Lung (tissue), 17 donors: ENCODE measurements at places on chromosomes 13 and 19.

DNA sequence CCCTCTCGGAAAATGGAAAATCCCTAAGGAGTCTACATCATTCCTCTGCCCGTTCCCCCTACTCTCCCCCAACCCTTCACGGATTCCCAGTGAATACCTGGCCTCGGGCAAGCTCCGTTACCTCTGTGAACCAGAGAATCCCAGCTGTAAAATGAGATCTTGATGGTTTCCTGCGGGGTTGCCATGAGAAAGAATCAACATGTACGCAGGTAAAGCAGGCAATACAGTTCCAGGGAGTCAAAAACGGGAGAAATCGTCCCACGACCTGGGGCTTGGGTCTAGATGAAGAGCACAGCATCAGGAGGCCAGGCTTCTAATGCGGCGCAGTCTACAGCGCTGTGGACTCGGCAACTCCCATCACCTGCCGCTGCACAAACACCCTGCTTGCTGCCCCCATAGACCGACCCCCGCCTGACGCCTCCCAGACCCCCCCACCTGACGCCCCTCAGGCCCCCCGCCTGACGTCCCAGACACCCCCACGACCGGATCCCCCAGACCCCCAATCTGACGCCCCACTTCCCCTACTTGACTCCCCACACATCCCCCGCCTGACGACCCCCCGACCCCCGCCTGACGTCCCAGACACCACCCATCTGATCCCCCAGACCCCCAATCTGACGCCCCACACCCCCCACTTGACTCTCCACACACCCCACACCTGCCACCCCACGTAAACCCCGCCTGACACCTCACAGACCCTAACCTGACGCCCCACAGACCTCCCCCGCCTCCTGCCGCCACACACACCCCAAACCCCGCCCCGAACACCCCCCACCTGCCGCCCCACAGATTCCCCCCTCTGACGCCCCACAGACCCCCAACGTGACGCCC is 680 bp downstream of the LIG4 start:
- H3K4me1 ChIP-seq: peaks cover 11% of the 10 kb centered on the region
- H3K36me3 ChIP-seq: peaks cover under 1% of the 10 kb centered on the region
- DNase-seq: peak; percentile 16
- H3K27ac ChIP-seq: peak overlapping the region; percentile 86
- no peaks in the 10 kb centered on the region for H3K27me3 ChIP-seq

DNA sequence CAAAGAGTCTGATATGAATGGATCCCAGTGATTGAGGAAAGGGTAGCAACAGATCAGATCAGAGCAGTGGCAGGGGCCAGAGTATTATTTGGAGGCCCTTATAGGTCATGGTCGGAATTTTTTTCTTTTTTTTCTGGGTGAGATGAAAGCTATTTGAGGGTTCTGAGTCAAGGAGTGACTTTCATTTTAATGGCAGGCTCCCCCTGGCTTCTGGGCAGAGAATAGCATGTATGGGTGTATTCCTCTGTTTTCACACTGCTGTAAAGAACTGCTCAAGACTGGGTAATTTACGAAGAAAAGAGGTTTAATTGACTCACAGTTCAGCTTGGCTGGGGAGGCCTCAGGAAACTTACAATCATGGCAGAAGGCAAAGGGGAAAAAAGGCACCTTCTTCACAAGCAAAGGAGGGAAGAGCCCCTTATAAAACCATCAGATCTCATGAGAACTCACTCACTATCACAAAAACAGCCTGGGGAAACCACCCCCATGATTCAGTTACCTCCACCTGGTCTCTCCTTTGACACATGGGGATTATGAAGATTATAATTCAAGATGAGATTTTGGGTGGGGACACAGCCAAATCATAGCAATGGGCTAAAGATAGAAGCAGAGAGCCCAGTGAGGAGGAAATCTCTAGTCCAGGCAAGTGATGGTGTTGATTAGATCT is 3.0 kb upstream of the SLC6A16 start:
- no peak overlapping the region for H3K27ac ChIP-seq
- no peaks in the 10 kb centered on the region for H3K27me3 ChIP-seq
- DNase-seq: no peak
- peaks cover 3% of the 10 kb centered on the region for H3K36me3 ChIP-seq
- H3K4me1 ChIP-seq: no peaks in the 10 kb centered on the region

DNA sequence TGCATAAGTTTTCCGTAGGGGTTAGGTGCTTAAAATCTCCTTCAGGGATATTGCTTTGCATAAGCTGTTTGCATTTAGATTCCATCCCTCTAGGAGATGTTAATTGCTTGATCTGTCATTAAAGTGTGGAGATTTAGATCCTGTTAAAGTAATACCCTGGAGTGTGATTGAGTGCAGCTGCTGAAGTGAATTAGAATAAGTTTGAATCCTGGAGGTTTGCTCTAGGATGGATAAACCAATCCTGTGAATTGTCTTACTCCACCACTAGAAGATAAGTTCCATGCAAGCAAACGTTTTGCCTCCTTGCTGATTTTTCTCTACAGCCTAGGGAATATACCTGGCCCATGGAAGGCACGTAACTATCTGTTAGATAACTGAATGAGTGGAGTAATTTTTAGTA is 1487.2 kb upstream of the PRR20A start:
- no peaks in the 10 kb centered on the region for H3K4me1 ChIP-seq
- H3K36me3 ChIP-seq: no peaks in the 10 kb centered on the region
- H3K4me3 ChIP-seq: no peak overlapping the region
- DNase-seq: no peak

GRCh38 chr13:44078806-44079376 is 199.2 kb downstream of the LACC1 start:
- H3K27me3 ChIP-seq: no peaks in the 10 kb centered on the region
- DNase-seq: no peak
- no peak overlapping the region for H3K27ac ChIP-seq
- H3K4me3 ChIP-seq: no peak overlapping the region

GRCh38 chr13:111326981-111327642 is 6.7 kb downstream of the TEX29 start:
- H3K27me3 ChIP-seq: no peaks in the 10 kb centered on the region
- no peaks in the 10 kb centered on the region for H3K36me3 ChIP-seq
- no peak for DNase-seq
- H3K27ac ChIP-seq: no peak overlapping the region
- H3K4me1 ChIP-seq: no peaks in the 10 kb centered on the region
- H3K4me3 ChIP-seq: no peak overlapping the region

- peaks cover 3% of the 10 kb centered on the region for H3K4me1 ChIP-seq
- DNase-seq: no peak
- H3K27me3 ChIP-seq: no peaks in the 10 kb centered on the region
- no peak overlapping the region for H3K27ac ChIP-seq
Observed at GRCh38 chr19:49749055-49749716, 13.9 kb downstream of the TSKS start.

GRCh38 chr19:40252395-40252794 is 25.9 kb upstream of the CCNP start:
- H3K36me3 ChIP-seq: peaks cover 15% of the 10 kb centered on the region
- no peaks in the 10 kb centered on the region for H3K27me3 ChIP-seq
- DNase-seq: no peak
- H3K4me1 ChIP-seq: peaks cover 7% of the 10 kb centered on the region
- H3K27ac ChIP-seq: no peak overlapping the region

GRCh38 chr19:30464162-30464561 is 92.0 kb downstream of the ZNF536 start:
- H3K36me3 ChIP-seq: no peaks in the 10 kb centered on the region
- no peak overlapping the region for H3K4me3 ChIP-seq
- H3K27ac ChIP-seq: no peak overlapping the region
- H3K27me3 ChIP-seq: no peaks in the 10 kb centered on the region
- no peak for DNase-seq

DNA sequence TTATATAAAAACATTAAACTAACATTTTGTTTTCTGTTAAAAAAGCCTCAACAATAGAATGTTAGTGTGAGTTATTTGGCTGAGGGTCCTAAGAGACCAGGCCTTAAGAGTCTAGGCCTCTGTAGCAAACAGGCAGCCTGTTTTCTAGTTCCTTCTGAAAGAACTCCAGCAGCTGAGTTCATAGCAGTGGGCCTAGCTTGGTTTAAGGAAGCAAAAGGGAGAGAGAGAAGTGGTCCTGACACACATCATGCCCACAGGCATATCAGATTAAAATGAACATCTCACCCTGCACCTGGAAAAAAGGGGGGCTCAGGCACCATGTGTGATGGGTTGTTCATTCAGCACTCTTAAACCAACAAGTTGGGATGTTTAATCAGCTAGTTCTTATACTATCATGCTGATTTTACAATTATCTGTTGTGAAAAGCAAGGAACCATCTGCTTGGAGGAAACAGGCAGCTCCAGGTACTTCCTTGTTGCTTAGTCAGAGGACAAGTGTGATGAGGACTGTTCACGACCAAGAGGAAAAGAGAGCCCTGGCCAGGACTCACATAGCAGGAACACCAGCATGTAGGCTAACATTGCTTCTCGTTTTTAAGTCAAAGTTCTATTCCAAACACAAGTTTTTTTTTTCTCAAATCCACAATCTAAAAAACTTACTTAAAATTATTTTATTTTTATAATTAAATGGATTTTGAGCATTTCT is 81.3 kb upstream of the FRY start:
- no peak for DNase-seq
- H3K36me3 ChIP-seq: no peaks in the 10 kb centered on the region
- H3K27me3 ChIP-seq: no peaks in the 10 kb centered on the region
- H3K4me1 ChIP-seq: peaks cover 2% of the 10 kb centered on the region

DNA sequence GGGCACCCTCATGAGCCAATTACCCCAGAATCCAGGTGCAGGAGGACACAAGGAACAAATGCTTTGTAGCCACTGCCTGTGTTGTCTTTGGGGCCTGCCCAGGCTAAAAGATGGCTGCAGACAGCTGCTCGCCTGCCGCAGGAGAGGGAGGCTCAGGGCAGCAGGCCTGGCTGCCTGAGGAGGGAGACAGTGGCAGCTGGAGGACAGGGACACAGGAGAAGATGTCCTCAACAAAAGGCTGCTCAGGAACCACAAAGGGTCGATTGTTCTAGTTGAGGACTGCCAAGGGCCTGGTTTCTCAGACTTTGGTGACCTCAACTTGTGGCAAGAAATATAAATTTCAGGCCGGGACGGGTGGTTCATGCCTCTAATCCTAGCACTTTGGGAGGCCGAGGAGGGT is 7.6 kb downstream of the SIRT2 start:
- H3K27ac ChIP-seq: no peak overlapping the region
- no peak for DNase-seq
- no peaks in the 10 kb centered on the region for H3K4me1 ChIP-seq
- H3K4me3 ChIP-seq: no peak overlapping the region

GRCh38 chr19:29841209-29841558 is 29.4 kb downstream of the CCNE1 start:
- H3K27me3 ChIP-seq: no peaks in the 10 kb centered on the region
- DNase-seq: no peak
- H3K4me3 ChIP-seq: no peak overlapping the region

DNA sequence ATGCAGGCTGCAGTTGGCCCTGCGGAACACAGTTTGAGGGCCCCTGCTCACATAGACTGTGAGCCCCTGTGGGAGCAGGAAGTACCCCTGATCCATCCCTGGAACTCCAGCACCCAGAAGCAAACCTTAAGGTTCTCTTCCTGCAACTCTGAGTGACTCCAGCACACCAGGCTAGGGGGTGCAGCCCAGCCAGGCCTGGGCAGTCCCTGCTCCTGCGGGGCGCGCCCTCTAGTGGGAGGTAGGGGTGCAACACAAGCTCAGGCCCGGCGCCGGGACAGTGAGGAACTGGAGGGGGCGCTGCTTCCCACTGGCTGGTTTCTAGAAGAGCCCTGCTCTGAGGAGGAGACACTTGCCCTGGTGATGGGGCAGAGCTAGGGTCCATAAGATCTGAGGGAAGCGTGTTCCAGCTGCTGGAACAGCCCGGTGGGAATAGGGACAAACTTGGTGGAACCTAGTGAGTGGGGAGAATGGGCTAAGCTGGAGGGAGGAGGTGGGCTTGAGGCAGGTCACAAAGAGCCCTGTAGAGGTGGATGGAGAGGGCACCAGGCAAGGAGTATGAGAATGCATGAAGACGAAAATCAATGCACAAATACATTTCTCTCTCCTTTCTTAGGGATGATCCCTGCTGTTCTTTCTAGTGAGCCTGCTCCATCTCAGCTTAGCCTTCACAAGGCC is 5.0 kb downstream of the ZSCAN5A start:
- no peaks in the 10 kb centered on the region for H3K4me1 ChIP-seq
- H3K4me3 ChIP-seq: no peak overlapping the region
- no peaks in the 10 kb centered on the region for H3K27me3 ChIP-seq
- H3K27ac ChIP-seq: no peak overlapping the region
- peaks cover 26% of the 10 kb centered on the region for H3K36me3 ChIP-seq

DNA sequence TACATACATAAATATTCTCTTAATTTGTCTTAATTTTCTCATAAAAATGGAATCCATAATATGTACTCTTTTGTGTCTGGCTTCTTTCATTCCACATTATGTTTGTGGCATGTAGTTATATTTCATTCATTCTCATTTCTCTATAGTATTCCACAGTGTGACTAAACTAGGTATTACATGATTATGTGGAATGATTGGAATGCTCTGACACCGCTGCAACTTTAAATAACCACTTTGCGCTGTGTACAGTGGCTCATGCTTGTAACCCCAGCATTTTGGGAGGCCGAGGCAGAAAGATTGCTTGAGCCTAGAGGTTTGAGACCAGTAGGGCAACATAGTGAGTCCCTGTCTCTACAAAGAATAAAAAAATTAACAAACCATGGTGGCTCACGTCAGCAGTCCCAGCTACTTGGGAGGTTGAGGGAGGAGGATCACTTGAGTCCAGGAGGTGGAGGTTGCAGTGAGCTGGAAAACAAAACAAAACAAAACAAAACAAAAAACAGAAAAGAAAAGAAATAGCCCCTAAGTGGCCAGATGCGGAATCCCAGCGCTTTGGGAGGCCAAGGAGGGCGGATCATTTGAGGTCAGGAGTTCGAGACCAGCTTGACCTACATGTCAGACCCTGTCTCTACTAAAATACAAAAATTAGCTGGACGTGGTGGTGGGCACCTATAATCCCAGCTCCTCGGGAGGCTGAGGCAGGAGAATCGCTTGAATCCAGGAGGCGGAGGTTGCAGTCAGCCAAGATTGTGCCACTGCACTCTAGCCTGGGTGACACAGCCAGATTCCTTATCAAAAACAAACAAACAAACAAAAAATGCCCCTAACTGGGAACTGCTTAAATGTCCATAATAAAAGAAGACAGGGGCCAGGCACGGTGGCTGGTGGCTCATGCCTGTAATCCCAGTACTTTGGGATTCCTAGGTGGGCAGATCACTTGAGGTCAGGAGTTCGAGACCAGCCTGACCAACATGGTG is 8.0 kb upstream of the SAE1 start:
- no peaks in the 10 kb centered on the region for H3K36me3 ChIP-seq
- no peak overlapping the region for H3K4me3 ChIP-seq
- H3K27ac ChIP-seq: peak overlapping the region; percentile 12
- peak; percentile 22 for DNase-seq
- no peaks in the 10 kb centered on the region for H3K27me3 ChIP-seq
- no peaks in the 10 kb centered on the region for H3K4me1 ChIP-seq

- H3K27me3 ChIP-seq: no peaks in the 10 kb centered on the region
- no peak overlapping the region for H3K27ac ChIP-seq
- no peak for DNase-seq
- peaks cover 14% of the 10 kb centered on the region for H3K4me1 ChIP-seq
- no peak overlapping the region for H3K4me3 ChIP-seq
Observed at GRCh38 chr19:58304255-58304654, 922 bp upstream of the ERVK3-1 start.

GRCh38 chr19:33799476-33799875 is 2.8 kb downstream of the KCTD15 start:
- no peaks in the 10 kb centered on the region for H3K27me3 ChIP-seq
- DNase-seq: no peak
- no peaks in the 10 kb centered on the region for H3K4me1 ChIP-seq
- H3K27ac ChIP-seq: no peak overlapping the region
- peaks cover 23% of the 10 kb centered on the region for H3K36me3 ChIP-seq
- H3K4me3 ChIP-seq: no peak overlapping the region

GRCh38 chr13:111925146-111925875 is 141.6 kb upstream of the SOX1 start:
- no peaks in the 10 kb centered on the region for H3K4me1 ChIP-seq
- peaks cover 3% of the 10 kb centered on the region for H3K27me3 ChIP-seq
